NCI-H1694 treated with DMSO at 0.1 percent for 48 hours (cell line): ENCODE measurements at places on chromosomes 2 and 18.

- DNase-seq: no peak
Observed at GRCh38 chr2:239154971-239155805, 245.6 kb downstream of the HDAC4 start.

GRCh38 chr2:26850505-26850904 lies 2.6 kb downstream of the DPYSL5 start:
- DNase-seq: no peak

- no peak for DNase-seq
Observed at GRCh38 chr2:136233298-136233697, 115.3 kb upstream of the CXCR4 start.

GRCh38 chr2:160737247-160737646 lies 243.6 kb upstream of the RBMS1 start:
- DNase-seq: no peak

DNA sequence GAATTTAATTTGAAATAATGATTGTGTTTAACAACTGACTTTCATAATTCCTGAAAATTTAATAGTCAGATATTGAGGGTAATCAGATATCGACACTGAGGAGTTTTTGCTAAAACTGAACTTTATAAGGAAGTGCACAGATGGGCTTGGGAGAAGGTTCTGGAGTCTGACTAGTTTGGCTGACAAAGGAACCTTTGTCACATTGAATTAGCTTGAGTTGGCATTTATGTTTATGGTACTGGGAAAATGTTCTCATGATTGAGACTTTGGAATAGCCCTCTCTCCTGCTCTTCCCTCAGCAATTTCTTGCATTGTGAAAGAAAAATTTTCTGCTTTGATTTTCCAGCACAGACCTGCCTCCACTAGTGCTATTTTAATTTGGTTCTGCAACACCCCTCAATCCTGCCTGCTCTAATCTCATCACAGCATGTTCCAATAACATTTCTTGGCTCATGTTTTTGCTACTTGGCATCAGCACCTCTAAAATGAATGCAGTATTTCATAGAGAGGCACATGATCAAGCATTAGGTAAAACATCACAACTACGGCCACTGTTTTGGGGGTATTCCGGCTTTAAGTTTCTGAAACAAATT lies 133.9 kb upstream of the FSHR start:
- no peak for DNase-seq

GRCh38 chr2:194745557-194746146 lies 911.4 kb upstream of the SLC39A10 start:
- DNase-seq: no peak

DNA sequence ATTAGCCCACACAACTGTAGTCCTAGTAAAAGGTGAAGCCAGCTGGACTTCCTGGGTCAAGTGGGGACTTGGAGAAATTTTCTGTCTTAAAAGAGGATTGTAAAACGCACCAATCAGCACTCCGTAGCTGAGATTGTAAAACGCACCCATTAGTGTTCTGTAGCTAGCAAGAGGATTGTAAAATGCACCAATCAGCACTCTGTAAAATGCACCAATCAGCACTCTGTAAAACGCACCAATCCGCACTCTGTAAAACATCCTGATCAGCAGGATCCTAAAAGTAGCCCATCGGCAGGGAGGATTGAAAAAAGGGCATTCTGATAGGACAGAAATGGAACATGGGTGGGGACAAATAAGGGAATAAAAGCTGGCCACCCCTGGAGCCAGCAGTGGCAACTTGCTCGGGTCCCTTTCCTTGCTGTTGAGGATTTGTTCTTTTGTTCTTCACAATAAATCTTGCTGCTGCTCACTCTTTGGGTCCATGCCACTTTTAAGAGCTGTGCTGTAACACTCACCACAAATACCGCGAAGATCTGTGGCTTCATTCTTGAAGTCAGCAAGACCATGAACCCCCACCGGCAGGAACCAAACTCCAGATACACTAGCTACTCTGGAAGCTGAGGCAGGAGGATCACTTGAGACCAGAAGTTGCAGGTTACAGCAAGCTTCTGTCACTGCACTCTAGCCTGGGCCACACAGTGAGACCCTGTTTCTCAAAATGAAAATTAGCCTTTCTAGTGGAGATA lies 102.6 kb downstream of the HS6ST1 start:
- DNase-seq: no peak
